ENCODE measurements at places on chromosomes 12 and 14.

DNA sequence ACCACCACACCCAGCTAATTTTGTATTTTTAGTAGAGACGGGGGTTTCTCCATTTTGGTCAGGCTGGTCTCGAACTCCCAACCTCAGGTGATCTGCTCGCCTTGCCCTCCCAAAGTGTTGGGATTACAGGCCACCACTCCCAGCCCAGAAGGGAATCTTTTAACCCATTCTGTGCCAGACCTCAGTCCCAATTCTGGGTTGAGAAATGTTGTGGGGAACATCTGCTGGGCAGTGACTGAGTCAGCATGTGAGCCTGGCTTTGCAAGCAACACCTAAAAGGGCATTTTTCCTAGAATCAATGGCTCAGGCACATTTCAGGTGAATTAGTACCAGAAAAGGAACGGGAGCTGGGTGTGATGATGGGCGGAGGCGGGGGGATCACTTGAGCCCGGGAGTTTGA is 7.6 kb upstream of the SPATS2 start:
- no peak for DNase-seq

- no peak for DNase-seq
These were observed 11.0 kb upstream of the IRF2BPL start for GRCh38 chr14:77039285-77040058.

DNA sequence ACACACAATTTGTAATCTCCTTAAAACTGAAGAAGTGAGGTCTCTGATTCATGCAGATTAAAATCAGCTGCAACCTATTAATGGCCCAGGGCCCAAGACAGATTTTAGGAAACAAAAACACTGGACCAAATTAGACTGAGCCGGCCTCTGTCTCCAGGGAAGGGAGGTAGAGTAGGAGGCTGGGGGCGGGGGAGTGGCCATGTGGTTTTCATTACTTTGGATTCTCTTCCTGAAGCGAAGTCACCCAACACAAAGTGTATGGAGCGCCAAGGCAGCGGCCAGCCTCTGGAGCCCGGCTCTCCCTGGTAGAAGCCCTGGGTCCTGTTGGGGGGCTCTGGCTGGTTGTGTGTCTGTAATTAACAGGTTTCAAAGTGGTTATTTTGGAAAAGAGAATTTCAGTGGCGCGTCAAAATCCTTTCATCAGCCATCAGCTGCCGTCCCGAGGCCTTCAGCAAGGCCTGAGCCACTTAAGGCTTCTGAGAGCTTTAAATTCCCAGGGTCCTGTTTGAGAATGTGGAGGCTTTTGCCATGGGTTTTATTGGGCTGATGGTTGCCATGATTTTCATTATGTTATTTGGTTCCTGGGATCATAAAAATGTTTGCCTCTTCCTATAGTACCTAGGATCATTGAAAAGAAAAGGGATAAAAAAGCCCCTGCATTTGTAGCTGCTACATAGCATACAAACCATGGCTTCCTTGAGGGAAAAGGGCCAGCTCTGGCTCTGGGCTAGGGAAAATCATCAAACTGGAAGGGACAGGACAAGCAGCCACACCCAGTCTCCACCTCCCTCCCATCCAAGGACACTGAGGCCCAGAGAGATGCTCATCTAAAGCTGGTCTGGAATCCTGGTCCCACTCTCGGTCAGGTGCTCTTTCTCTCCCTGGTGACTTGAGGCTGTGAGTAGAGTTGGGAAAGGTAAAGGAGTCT is 282.4 kb downstream of the ZFP36L1 start:
- DNase-seq = no peak

GRCh38 chr14:80456209-80456608 is 244.9 kb upstream of the DIO2 start:
- DNase-seq = no peak

- DNase-seq = no peak
These were observed 661.7 kb downstream of the VRK1 start for GRCh38 chr14:97458661-97459579.

DNA sequence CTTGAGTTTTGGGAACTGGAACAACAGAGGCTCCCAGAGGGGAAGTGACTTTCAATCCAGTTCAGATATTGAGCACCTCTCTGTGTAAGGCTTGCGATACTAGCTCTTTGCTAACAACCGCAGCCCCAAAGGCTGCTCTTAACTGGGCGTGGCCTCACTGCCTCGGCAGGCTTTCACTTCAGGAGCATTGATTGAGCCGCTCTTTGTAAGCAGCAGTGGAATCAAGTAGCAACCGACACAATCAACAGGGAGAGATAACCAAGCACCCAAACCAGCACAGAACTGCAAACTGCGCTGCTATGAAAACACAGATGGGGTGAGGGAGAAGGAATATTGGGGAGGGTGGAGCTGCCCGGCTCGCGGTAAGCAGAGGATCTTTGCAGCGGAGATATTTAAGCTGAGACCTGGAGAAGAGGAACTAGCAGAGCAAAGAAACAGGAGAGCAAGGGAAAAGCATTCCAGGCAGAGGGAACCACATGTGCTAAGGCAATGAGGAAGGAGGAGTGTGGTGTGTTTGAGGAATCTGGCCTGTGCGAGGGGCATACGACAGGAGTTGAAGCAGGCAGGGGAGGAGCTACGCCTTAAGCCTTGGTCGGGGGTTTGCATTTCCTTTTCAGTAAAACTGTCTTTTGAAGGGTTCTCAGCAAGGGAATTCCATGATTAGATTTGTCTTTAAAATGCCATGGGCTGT is 17.3 kb upstream of the YY1 start:
- DNase-seq = no peak

Measured in epithelial cell of proximal tubule (primary cell).